ENCODE measurements at places on chromosomes 5 and 9.

- DNase-seq: no peak
These were observed 8.4 kb downstream of the SARDH start for GRCh38 chr9:133729617-133730281.

- DNase-seq: no peak
These were observed 46.4 kb downstream of the GOLPH3 start for GRCh38 chr5:32127711-32128110.

DNA sequence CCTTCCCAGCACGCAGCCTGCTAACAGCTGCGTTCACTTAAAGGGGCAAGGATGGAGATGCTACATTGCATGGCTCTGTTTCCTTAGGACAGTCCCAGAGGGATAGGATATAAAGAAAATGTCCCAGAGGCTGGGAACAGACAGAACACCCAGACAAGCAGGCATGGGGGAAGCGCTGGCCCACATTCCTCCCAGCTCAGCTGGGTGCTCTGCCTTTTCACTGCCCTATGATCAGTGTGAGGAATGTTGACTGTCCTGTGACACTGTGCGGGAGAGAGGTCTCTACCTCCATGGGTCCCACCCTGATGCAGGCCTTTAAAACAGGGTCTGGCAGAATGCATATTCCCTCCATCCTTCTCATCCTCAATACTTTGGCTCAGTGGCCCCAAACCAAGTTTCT, 459.4 kb upstream of the DMAC1 start:
- DNase-seq: no peak

DNA sequence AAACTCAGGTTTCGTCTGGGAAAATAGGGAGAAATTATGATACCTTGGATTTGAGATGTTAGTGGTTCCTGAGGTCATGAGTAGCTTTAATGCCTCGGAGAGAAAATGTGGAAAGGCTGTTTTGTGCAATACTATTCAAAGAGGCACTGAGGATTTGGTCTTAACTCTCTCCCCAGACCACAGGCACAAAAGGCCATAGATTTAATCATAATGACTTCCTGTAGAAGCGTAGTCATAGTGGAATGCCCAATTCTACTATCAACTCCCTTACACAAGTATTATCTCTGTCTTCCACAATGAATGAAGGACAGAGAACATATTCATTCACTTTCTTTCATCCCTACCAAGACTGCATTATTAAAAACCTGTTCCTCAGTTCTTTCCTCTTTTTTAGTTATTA, 153.0 kb upstream of the FTMT start:
- no peak for DNase-seq

GRCh38 chr5:146107901-146108300, 2.5 kb upstream of the PLAC8L1 start:
- no peak for DNase-seq

DNA sequence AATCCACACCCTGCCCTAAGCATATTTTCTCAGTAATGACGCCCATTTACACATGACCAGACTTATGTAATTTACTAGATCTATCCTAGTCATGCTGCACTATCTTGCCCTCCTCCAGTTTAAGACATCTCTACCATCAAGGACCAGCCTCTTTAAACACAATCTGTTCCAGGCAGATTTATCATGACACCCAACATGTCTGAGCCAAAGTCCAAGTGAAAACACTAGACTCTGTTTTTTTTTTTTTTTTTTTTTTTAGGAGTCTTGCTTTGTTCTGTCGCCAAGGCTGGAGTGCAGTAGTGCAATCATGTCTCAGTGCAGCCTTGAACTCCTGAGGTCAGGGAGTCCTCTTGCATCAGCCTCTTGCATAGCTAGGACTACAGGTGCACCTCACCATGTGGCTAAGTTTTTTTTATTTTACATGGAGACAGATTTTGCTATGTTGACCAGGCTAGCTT, 354.6 kb downstream of the ARRDC3 start:
- no peak for DNase-seq

DNA sequence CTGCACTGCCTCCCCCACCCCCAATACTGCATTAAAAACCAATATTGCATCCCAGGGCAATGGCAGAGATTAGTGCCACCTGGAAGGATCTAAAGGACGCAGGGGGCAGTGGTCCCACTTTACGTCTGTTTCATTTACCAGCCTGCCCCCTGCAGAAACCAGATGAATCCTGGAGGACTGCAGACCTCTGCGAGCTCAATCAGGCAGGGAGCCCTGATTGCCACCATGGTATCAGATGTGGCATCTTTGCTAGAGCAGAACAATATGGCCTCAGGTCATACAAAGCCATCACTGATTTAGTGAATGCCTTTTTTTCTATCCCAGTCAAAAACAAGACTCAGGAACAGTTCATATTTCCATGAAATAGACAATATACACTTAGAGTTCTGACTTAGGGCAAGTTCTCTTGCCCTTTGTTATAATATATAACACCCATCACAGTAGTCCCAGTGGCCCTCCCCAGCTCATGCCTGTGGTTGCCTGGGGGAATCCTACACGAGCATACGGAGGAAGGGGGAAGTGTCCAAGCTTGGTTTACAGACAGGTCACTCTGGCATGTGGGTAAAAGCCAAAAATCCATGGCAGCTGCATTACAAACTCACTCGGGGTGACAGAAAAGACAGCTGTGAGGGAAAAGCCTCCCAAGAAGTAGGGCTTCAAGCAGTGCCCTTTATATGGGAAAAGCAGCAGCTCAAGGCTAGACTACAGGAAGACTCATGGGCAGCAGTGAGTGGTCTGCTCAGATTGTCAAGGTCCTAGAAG, 85.1 kb downstream of the MED27 start:
- no peak for DNase-seq

DNA sequence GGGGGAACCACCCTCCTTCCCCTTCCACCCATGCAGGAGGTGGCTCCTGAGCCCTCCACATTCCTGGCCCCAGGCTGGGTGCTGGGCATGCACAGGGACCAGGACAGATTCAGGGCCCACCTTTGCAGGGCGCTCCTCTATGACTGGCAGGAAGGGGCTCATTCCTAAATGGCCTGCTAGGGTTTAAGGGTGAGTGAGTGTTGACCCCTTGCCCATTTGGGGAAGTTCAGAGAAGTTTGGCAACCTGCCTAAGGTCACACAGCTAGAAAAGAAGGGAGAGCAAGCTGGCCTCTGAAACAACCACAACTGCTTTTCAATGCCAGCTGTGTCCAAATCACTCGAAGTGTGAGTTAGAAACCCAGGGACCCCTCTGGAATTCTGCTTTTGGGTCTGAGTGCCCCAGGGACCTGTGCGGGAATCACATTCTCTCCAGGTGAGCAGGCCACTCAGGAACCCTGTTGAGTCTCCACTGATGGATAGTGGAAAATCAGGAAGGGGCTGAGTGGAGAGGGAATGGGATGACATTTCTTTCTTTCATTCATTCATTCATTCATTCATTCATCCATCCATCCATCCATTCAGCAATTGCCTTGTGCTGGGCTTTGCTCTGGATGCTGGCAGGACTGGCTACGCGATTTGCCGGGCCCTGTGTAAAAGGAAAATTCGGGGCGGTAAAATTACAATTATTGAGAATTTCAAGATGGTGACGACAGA, 191.9 kb downstream of the C9orf50 start:
- DNase-seq: no peak

- DNase-seq: no peak
These were observed 306.3 kb downstream of the ENC1 start for GRCh38 chr5:74334062-74334761.

All from CD4-positive, alpha-beta T cell treated with Interleukin-2 at 100 ng/mL for 4 hours (primary cell).